RPMI7951 (cell line): ENCODE measurements at places on chromosomes 2 and 18. TPM values are rescaled to one million over a fixed set of nuclear protein-coding genes. Genes with fewer than 3 reads are reported as not detected.

PLB1 gene
- 0.12 and 1.6 TPM in 2 replicates for total RNA-seq

RAB27B gene
- 7.0 and 8.8 TPM in 2 replicates for total RNA-seq

GNLY gene
- total RNA-seq = not detected in 2 replicates

DNA sequence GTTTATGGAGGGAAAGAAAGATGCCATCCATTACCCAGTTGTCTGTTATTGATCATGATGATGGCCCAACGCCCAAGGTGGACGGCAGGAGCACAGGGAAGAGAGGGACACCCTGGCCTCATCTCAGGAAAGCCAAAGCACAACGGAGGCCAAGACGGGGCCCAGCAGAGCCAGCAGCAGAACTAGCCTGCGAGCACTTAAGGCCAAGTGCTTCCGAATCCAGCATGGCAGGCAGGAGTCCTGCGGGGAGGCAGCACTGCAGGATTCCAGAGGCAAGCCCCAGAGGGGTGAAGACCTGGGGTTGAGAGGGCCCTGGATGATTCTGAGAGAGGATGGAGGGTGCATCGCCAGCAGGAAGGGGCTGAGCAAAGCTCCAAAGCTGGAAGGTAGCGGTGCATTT, 28.3 kb upstream of the KLHL29 start:
- no peak for DNase-seq

DNA sequence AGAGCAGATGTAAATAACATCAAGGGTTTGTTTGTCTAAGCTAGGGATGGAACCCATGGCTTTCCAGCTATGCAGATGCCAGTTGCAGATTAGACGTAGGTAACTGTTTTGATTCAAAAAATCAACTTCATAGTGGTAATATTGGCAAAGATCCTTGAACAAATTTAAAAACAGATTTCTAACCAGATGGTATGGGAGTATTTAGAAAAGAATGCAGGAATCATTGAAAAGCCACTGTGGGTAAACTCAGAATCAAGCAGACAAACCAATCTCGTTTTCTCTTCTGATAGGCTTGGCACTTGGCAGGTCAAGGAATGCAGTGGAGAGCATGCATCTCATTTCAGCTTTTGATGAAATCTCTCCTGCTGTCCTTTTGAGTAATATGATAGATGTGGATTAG, 377.5 kb downstream of the CLIP4 start:
- DNase-seq = no peak

DNA sequence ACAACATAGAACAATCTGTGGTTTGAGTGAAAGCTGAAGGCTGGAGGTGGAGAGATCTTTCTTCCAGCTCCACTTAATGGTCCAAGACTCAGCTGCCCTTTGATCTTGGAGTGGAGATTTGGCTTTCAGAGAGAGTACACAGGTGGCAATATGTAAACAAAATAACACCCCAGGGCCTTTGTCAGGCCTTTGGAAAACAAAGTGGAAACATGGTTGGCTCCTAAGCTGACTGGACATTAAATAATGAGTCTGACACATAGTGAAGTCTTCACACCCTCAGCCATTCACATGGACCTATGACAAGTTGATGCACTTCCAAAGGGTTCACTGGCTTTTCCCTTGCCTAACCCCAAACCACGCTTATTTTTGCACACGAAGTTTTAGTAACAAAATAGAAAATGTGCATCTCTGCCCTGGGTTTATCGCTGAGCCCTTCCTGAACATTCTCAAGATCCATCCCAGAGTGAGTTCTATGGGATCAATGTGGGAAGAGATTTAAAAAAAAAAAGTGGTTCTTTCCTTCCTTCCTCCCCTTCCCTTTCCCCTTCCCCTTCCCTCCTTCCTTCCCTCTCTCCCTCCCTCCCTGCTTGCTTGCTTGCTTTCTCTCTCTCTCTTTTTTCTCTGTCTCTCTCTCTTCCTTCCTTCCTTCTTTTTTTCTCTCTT, 201.3 kb upstream of the NT5C1B start:
- peak; percentile 34 for DNase-seq

DNA sequence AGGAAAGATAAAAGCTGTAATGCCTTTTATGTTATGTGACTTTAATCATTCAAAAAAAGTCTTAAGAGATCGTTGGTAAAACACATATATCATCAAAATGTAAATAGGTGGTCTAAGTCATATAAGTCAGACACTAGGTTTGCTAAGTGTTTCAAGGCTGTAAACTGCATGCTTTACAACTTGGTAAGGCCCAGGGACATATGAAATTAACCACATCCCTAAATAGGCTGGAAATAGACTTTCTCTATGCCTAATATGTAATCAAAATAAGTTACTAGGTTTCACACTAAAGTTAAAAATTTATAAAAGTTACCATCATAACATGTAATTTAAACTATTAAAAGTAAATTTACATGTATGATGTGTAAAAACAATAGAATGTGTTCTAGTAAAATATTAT, 946.3 kb upstream of the LRATD1 start:
- no peak for DNase-seq

- DNase-seq = no peak
Observed at GRCh38 chr2:163812926-163813520, 77.2 kb upstream of the FIGN start.

- no peak for DNase-seq
Observed at GRCh38 chr2:170224692-170225294, 46.8 kb downstream of the MYO3B start.

- peak; percentile 89 for DNase-seq
Observed at GRCh38 chr2:229273723-229274338, 2.7 kb upstream of the PID1 start.

DNA sequence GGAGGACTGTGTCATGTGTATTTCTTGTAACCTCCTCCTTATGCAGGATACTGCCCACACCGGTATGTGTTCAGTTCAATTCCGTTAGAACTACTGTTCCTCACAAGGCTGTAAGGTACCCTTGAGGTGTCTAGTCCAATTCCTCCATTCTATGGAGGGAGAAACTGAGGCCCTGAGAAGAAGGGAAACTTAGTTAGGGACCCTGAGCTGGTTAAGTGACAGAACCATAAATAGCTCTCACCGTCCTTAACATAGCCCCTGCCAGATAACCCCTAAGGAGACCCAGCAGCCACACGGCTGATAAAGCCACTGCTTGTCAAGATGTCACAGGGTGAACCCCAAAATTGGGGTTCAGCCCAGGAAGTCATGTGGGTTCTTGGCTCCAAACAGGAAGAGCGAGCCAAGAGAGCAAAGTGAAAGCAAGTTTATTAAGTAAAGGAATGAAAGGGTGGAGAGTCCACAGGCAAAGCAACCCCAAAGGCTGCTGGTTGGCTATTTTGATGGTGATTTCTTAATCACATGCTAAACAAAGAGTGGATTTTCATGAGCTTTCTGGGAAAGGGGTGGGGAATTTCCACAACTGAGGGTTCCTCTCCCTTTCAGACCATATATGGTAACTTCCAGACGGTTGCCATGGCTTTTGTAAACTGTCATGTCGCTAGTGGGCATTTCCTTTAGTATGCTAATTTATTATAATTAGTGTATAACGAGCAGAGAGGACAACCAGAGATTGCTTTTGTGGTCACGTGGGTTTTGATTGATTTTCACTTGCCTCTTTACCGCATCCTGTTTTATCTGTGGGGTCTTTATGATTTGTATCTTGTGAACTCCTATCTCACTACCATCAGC, 83.4 kb upstream of the RTN4 start:
- DNase-seq = peak; percentile 97

DNA sequence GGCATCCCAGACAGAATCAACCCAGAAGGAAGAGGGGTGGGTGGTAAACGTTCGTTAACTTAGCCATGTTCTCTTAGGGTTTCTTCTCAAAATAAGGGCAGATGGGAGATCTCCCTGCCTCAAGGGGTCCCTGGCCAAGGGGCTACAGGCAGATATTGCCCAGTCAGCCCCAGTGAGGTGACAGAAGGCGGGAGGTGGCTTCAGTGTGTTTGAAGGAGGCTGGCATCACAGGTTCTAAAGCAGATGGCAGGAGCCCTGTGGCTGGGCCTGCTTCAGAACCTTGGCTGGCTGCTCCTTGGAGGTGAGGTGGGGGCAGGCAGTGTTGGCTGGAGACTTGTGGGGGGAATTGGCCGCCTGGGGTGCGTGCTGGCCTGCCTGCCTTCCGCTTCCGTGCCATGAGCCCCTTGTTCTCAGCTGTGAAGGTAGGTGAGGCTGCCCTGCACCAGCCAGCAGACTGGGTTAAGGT, 23.5 kb downstream of the HPCAL1 start:
- DNase-seq = no peak

DNA sequence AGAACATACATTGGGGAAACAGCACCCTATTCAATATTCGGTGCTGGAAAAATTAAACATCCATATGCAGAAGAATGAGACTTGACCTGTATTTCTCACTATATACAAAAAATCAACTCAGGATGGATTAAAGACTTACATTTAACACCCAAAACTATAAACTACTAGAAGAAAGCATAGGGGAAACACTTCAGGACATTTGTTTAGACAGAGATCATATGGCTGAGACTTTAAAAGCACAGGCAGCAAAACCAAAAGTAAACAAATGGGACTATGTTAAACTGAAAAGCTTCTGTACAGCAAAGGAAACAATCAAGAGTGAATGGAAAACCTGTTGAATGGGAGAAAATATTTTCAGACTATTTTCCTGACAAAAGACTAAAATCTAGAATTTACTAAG, 1694.1 kb upstream of the CELF4 start:
- no peak for DNase-seq
